ENCODE measurements at places on chromosomes 1 and 21. TPM values are rescaled to one million over a fixed set of nuclear protein-coding genes. Genes with fewer than 3 reads are reported as not detected.

NTNG1 gene
- not detected for total RNA-seq

C1orf116 gene
- not detected for total RNA-seq

FAM151A gene
- not detected for total RNA-seq

SYCP1 gene
- not detected for total RNA-seq

ORC1 gene
- total RNA-seq: 39.6 TPM

DNA sequence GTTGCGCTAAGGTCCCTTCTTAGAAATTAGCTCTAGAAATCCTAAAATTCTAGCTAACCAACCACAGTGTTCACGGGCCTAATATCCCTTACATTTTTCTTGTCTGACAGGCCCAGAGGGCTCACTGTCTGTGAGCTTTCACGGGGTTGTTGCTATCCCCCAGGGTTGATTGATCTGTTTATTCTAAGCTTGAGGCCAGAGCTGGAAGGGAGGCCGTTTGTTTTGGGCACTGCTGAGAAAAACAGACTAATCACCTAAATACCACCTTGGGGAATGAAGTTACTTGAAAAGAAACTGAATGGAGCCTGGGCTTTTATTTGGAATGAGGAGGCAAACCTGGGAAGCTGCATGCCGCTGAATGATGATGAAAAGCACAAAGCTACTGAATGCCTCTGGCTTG lies 162.4 kb downstream of the KIF26B start:
- no peak for DNase-seq

DNA sequence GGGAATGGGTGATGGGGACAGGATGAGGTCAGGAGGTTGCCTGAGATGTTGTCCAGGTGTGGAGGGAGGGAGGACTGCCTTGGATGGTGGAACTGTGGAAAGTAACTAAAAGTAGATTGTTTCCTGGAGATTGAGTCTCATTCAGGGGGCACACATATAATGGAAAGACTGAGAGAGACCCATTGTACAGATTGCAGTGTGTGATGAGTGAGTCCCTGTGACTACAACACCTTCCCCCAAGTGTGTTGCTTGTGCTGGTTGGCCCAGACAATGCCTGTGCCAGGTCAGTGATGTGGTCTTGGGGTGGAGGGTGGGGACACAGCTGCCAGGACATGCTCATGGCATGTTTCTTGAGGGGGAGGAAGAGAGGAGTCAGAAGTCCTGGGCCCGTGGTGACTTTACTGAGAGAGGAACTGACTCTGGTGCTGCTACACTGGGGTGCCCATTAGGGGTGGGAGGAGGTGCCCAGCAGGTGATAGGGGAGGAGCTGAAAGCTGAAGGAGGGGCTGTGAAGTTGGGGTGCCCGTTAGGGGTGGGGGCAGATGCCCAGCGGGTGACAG lies 5.2 kb downstream of the SNAP47 start:
- DNase-seq: no peak

GRCh38 chr1:68377098-68377497 lies 72.7 kb downstream of the RPE65 start:
- DNase-seq: no peak

- DNase-seq: no peak
Observed at GRCh38 chr1:41860214-41860613, 58.5 kb downstream of the HIVEP3 start.

DNA sequence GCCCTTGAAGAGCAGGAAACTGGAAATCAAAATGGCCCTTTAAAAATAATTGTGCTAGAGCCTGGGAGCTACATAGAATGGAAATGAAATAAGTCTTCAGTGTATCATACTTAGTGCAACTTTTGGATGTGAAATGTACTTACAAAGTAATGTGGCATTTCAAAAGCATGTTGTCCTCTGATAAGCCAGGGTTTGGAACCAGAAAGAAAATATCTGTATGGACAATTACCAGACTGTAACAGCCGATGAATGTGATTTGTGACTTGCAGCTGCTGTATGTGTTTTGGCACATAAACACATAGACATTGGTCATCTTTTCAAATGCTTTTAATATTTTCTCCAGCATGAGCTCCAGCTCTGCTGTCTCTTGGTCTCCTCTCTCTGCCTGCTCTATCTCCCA lies 546.4 kb downstream of the OMA1 start:
- no peak for DNase-seq

- DNase-seq: no peak
Observed at GRCh38 chr1:197948926-197949899, 32.0 kb downstream of the LHX9 start.

- DNase-seq: no peak
Observed at GRCh38 chr1:86924324-86924960, 10.0 kb downstream of the HS2ST1 start.

DNA sequence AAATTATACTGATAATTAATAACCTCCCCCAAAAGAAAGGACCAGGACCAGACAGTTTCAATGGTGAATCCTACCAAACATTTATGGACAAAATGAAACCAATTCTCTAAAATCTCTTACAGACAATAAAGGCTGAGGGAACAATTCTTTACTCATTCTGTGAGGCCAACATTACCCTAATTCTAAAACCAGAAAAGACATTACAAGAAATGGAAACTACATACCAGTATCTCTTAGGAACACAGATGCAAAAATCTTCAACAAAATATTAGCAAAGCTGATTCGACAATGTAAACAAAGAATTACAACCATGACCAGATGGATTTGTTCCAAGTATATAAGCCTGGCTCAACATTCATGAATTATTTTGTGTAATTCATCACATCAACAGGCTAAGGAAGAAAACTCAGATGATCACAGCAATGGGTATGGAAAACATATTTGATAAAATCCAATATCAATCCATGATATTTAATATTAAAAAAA lies 8.6 kb downstream of the TMED5 start:
- DNase-seq: no peak

DNA sequence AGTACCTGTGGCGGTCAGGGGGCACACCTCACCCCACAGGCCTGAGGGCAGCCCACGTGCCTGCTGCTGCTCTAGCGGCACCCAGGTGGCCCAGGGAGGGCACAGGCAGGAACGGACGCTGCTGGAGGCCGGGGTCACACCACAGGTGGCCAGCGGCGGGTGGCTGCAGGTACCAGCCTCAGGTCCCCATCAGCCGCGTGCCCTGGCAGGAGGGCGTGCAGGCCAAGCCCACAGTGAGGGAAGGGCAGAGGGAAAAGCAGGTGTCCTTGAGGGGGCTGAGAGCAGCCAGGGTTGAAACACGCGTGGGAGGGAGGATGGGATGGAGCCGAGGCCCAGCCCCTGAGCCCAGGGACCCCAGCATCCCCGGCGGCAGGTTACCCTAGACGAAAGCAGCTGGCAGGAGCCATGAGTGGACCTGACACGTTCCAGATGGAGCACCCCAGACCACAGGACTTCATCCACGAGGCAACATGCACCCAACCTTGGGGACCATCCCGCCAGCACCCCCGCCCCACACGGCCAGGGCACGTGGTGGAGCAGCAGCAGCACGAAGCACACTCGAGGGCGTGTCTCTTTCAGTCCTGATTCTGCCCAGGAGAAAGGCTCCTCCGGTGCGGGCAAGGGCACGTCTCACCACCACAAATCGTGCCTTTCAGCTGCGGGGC lies 3.7 kb downstream of the SLC19A1 start:
- DNase-seq: no peak

GRCh38 chr1:208171616-208172422 lies 72.4 kb downstream of the PLXNA2 start:
- DNase-seq: no peak

- DNase-seq: no peak
Observed at GRCh38 chr1:175000697-175001187, 995 bp downstream of the CACYBP start.

DNA sequence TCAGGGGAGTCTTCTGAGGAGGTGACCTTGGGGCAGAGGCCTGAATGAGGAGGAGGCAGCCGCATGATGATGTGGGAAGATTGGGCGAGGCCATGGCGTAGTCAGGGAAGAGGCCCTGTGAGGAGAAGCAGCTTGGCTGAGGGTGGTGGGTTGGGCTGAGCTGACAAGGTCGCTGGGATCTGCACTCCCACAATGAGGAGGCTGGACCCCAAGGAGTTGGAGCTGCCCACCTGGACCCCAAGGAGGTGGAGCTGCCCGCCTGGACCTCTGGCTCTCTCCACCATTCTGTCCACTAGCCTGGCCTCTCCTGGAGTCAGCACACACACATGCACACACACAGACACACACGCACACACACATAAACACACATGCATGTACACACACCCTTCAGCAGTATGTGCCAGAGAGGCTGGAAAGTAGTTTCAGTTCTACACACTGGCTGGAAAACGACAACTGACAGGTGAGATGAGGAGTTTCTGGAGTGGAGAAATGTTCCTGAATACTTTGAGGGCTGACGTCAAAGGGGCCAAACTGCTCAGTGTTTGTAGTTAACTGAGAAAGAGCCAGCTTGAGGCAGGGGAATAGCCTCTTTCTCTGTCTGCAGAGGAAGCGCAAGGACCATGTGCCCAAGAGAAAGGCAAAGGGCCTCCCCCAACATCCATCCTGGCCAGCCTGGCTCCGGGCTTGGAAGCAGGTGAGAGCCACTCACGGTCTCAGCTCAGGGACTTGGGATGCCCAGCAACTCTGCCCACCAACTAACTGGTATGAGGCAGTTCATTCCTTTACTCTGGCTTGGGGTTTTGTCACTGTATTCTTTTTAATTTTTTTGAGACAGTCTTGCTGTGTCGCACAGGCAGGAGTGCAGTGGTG lies 7.1 kb downstream of the SMPDL3B start:
- DNase-seq: no peak

DNA sequence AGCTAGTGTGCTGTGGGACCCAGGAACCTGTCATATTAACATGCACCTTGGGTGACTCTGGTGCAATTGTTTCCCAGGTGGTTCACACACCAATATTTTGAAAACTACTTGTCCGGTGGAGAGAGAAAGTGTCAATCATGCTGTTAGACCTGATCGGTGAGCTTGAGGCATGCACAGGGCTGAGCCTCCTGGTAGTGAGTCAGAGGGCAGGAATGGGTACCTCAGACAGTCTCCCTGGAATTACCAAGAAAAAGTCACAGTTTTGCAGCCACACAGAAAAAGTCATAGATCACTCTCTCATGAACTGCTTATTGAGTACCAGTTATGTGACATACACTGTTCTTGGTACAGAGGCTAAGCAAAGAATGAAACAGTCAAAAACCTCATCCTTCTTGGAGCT lies 140.1 kb upstream of the NFIA start:
- DNase-seq: no peak

DNA sequence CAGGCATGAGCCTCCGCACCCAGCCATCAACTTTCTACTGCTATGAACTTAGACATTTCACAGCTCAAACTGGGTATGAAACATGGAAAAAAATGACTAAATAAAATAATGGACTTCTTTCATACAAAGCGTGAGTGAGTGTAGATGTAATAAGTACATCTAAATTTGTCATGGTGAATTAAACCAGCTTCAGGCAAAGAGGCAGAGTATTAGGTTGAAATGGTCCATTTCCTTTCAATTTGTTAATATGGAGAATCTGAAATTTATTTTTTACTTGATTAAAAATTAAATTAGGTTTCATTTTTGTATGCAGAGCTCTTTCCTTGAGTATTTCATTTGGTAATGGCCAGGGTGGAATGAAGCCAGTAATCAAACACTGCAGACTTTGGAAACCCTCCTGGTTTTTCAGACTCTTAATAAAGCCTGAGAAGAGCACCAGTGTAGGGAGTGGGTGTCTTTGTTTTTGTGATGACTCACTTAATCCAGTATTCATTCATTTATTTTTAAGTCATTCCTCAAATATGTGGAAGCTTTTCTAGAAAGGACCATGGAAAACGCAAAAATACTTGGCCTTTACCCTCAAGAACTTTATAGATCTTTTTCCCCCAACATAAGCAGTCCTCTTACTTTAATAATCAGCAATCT lies 49.2 kb downstream of the ALG14 start:
- no peak for DNase-seq

GRCh38 chr1:51506537-51506936 lies 12.5 kb downstream of the EPS15 start:
- DNase-seq: no peak

DNA sequence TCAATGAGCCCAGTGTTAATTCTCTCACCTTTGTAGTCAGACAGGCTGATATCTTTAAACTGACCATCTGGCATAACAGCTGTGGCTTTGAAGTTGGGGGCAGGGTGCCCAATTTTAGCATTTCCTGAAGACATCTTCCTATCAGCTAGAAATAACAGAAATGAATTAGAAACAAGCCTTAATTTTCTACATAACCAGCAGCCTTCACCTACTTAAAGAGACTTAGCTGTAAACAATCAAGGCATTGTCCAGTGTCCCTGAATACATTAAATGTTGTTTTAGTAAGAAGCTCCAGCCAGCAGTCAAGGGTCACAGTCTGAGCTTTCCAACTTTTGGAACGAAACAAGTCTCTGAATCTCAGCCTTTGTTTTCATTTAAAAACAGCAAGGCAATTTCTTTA lies 2.8 kb downstream of the PRDX1 start:
- no peak for DNase-seq
